ENCODE measurements at places on chromosomes 1 and 21.
A peak's percentile ranks its signal among the peaks of the same experiment; 100 is the strongest.

GRCh38 chr21:34020005-34020847, 53.2 kb upstream of the MRPS6 start:
- no peaks in the 10 kb centered on the region for H3K4me1 ChIP-seq
- no peaks in the 10 kb centered on the region for H3K36me3 ChIP-seq
- no peaks in the 10 kb centered on the region for H3K27me3 ChIP-seq
- no peak overlapping the region for H3K4me3 ChIP-seq
- DNase-seq, result no peak

GRCh38 chr1:81827942-81828341, 27.2 kb downstream of the ADGRL2 start:
- no peak for DNase-seq
- H3K27ac ChIP-seq, result no peak overlapping the region
- no peak overlapping the region for H3K4me3 ChIP-seq
- no peaks in the 10 kb centered on the region for H3K27me3 ChIP-seq

DNA sequence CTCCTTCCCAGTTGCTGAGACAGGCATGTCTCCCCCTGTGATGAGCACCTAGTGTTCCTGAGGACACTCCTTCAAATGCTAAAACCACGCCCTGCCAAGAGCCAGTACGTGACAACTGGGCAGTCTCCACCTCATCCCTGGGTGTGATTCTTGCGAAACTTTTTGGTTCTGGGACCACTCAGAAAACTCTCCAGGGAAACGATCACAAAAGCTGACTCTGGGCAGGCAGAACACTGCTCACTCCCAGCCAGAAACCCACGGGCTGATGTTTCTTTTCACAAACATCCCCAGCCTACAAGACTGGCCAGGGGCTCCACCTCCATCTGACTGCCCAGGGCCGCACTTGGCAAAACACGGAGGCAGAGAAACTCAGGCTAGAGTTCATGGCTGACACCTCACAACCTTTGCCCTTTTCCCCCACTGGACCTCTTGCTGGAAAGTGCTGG, 24.4 kb downstream of the DHRS3 start:
- no peak overlapping the region for H3K4me3 ChIP-seq
- H3K36me3 ChIP-seq, result no peaks in the 10 kb centered on the region
- H3K27ac ChIP-seq, result peak overlapping the region; percentile 93
- peaks cover 31% of the 10 kb centered on the region for H3K4me1 ChIP-seq
- no peaks in the 10 kb centered on the region for H3K27me3 ChIP-seq
- peak; percentile 76 for DNase-seq

DNA sequence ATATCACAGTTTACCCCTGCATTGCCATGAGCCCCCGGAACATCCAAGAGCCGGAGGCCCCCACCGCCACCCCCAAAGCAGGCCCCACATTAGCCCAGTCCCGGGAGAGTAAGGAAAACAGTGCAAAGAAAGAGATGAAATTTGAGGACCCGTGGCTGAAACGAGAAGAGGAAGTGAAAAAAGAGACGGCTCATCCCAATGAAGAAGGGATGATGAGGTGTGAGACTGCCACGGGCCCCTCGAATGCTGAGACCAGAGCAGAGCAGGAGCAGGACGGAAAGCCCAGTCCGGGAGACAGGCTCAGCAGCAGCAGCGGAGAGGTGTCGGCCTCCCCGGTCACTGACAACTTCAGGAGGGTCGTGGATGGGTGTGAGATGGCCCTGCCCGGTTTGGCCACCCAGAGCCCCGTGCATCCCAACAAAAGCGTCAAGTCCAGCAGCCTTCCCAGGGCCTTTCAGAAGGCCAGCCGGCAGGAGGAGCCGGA, 532.4 kb downstream of the KIF26B start:
- H3K4me1 ChIP-seq, result no peaks in the 10 kb centered on the region
- no peak for DNase-seq

DNA sequence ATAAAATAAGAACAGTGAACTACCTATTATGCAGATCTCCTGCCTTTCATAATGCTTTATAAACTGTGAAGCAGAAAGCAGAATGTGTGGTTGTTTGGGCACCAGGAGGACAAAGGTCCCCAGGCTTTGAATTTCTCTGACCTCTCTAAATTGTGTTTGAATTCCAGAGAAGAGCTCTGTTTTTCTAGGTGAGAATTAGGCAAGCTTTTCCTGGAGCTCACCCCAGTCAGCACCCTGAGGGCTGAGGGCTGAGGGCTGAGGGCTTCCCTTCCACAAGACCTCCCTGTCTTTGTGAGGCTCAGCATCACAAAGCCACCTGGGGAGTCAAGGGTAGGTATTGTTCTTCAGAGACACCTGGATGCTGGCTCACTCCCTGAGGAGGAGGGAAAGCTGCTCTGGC, 45.5 kb upstream of the LRIG2 start:
- H3K4me3 ChIP-seq, result no peak overlapping the region
- no peaks in the 10 kb centered on the region for H3K27me3 ChIP-seq
- no peak overlapping the region for H3K27ac ChIP-seq

GRCh38 chr1:62573675-62574074, 23.6 kb upstream of the ANGPTL3 start:
- H3K27ac ChIP-seq, result no peak overlapping the region
- H3K4me1 ChIP-seq, result no peaks in the 10 kb centered on the region
- H3K27me3 ChIP-seq, result no peaks in the 10 kb centered on the region
- H3K4me3 ChIP-seq, result no peak overlapping the region
- H3K36me3 ChIP-seq, result no peaks in the 10 kb centered on the region

GRCh38 chr1:111406321-111406768, 21.2 kb downstream of the OVGP1 start:
- no peak for DNase-seq
- H3K36me3 ChIP-seq, result no peaks in the 10 kb centered on the region
- H3K4me3 ChIP-seq, result no peak overlapping the region
- no peaks in the 10 kb centered on the region for H3K4me1 ChIP-seq
- H3K27me3 ChIP-seq, result no peaks in the 10 kb centered on the region

DNA sequence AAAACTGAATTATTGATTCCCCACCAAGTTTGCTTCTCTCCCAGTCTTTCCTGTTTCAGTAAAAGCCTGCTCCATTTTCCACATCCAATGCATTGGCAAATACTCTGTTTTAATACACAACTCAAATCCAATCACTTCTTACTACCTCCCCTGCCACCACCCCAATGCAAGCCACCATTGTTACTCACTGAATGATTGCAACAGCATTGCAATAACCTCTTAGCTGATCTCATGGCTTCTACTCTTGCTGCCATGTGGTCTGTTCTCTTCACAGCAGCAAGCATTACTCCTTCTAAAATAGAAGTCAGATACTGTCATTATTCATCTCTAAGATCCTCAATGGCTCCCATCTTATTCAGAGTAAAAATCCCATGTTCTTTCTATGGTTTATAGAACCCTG, 123.4 kb downstream of the ATP6V1G3 start:
- H3K4me1 ChIP-seq, result no peaks in the 10 kb centered on the region
- no peak overlapping the region for H3K4me3 ChIP-seq
- no peaks in the 10 kb centered on the region for H3K36me3 ChIP-seq
- no peak for DNase-seq

DNA sequence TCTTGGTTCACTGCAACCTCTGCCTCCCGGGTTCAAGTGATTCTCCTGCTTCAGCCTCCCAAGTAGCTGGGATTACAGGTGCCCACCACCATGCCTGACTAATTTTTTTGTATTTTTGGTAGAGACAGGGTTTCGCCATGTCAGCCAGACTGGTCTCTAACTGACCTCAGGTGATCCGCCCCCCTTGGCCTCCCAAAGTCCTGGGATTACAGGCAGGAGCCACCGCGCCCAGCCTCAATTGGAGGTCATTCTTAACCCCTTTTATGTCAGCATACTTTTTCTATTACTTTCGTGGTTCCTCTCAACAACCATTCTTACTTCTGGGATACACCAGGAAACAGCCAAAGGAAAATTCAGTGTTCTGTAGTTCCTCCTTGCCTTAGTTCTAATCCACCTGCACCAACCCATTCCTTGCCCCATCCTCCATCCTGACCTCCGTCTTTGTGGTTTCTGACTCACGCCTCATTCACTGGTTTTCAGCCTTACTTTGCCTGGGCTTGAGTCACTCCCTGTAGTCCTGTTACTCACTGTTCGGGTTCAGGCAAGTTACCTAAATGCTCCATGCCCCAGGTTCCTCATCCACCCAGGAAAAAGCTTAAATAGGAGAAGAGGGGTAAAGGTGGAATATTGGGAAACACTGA, 12.9 kb upstream of the BCL10 start:
- H3K27me3 ChIP-seq, result no peaks in the 10 kb centered on the region
- DNase-seq, result no peak
- H3K4me1 ChIP-seq, result no peaks in the 10 kb centered on the region
- no peaks in the 10 kb centered on the region for H3K36me3 ChIP-seq
- no peak overlapping the region for H3K27ac ChIP-seq

DNA sequence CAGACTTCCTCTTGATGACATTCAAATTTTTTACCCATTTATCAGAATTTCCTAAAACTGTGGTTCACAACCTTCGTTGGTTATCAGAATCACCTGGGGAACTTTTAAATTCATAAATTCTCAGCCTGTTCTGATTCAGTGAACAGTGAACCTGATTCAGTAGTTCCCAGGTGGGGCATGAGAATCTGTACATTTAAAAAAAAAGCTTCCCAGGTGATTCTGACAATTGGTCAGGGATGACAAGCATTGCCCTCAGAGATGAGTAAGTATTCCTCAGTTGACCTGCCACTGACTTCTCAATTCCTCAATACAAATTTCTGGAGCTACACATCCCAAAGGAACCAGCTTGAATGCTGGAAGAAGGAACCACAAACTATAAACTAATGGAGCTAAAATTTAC, 23.5 kb upstream of the CR2 start:
- H3K4me3 ChIP-seq, result no peak overlapping the region
- H3K27me3 ChIP-seq, result no peaks in the 10 kb centered on the region
- H3K36me3 ChIP-seq, result no peaks in the 10 kb centered on the region
- no peak overlapping the region for H3K27ac ChIP-seq

All from ovary (tissue), 10 donors.